ENCODE measurements at places on chromosomes 1 and 21. TPM values are rescaled to one million over a fixed set of nuclear protein-coding genes. Genes with fewer than 3 reads are reported as not detected.
A peak's percentile ranks its signal among the peaks of the same experiment; 100 is the strongest.

- DNase-seq: no peak
Observed at GRCh38 chr1:208235356-208235981, 8.7 kb downstream of the PLXNA2 start.

DNA sequence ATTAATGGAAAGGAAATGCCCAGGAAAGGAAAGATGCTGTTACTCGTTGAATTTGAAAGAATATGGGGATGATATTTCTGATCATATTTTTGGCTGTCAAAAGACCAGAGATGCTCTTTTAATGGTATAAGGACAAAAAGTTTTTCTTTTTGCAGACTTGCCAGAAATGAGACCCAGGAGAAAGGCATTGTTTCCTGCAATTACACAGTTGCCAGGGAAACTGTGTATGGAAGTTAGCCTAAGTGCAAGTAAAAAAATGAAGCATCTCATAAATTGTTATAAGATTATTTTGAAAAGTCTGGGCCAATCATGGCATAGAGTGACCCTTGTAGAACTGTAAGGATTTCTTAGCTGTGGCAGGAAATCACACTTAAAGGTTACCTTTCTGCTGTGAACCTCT, 155.7 kb upstream of the BEND5 start:
- DNase-seq: no peak

The RYR2 gene
- not detected for total RNA-seq

- DNase-seq: no peak
Observed at GRCh38 chr1:83764209-83764608, 234.7 kb downstream of the TTLL7 start.

- peak; percentile 54 for DNase-seq
Observed at GRCh38 chr1:181044449-181044966, 10.7 kb downstream of the MR1 start.

GRCh38 chr1:82777240-82777639, 976.5 kb downstream of the ADGRL2 start:
- no peak for DNase-seq

DNA sequence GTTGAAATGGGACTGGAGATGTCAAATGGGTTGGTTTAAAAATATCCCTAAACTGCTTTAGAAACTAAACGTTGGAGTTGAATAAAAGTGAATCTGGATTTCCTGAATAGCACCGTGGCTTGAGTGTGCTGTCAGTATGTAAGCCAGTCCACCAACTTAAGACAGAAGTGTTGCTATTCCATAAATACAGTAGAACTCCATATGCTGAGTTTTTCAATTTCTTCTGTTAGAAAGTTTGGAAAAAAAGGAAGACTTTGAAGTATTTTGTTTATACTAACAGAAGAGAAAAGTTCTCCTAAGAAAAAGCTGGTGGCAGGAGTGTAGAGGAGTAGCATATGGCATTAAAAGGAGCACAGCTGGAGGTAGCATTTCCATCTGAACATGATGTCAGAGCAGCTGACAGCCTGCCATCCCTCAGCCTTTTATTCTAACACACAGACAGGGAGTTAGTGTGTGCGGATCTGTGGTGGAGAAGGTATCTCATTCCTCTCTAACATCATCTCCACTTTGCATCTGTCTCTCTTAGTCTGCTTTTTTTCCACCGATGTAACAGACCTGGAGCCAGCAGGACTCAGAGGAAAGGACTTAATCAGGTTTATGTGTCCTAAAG, at the start of gene ZBTB18:
ZBTB18 (plus strand) TSS at position 449 of the 610 bp plus-strand sequence; CDS start at position 598, 149 bp downstream.
- DNase-seq: no peak

The CHRM3 gene
- total RNA-seq: 0.58 TPM

DNA sequence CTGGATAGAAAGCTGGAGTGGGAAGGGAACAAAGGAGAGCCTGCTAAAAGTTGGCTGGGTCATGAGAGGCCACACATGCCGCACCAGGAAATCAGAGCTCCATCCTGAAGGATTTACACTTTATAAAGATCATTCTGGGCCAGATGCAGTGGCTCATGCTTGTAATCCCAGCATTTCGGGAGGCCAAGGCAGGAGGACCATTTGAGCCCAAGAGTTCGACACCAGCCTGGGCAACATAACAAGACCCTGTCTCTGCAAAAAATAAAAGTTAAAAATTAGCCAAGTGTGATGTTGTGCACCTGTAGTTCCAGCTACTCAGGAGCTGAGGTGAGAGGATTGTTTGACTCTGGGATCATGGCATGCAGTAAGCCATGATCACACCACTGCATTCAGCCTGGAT, 28.7 kb upstream of the RASAL2 start:
- no peak for DNase-seq

The FCRL6 gene
- 7.3 TPM for total RNA-seq

The TRIM62 gene
- 13.5 TPM for total RNA-seq

GRCh38 chr21:34018910-34019309, 54.5 kb upstream of the MRPS6 start:
- DNase-seq: no peak

- no peak for DNase-seq
Observed at GRCh38 chr1:149966405-149966804, 29.7 kb upstream of the MTMR11 start.

The EXTL1 gene
- total RNA-seq: not detected

DNA sequence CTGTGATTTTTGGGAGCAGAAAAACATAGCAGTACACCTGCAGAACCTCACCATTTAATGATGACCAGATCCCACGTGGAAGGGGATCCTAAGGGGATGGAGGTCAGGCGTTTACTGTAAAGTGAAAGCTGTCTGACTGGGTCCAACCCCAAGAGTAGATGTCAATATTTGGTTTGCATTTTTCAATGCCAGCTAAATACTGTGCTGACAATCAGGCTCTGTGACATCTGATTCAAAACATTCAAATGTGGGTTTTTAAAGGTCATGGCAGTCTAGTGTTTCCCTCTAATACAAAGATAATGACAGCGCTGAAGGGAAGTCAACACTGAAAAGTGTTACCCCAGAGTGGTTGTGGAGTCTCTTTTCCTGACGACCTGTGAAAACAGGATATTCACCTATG, 68.1 kb downstream of the SPAG17 start:
- no peak for DNase-seq

The PRAMEF17 gene
- not detected for total RNA-seq

GRCh38 chr1:97158691-97159096, 437.1 kb downstream of the PTBP2 start:
- DNase-seq: no peak

The ADGRL4 gene
- total RNA-seq: not detected

- DNase-seq: no peak
Observed at GRCh38 chr21:43884012-43884860, 19.2 kb downstream of the AGPAT3 start.

DNA sequence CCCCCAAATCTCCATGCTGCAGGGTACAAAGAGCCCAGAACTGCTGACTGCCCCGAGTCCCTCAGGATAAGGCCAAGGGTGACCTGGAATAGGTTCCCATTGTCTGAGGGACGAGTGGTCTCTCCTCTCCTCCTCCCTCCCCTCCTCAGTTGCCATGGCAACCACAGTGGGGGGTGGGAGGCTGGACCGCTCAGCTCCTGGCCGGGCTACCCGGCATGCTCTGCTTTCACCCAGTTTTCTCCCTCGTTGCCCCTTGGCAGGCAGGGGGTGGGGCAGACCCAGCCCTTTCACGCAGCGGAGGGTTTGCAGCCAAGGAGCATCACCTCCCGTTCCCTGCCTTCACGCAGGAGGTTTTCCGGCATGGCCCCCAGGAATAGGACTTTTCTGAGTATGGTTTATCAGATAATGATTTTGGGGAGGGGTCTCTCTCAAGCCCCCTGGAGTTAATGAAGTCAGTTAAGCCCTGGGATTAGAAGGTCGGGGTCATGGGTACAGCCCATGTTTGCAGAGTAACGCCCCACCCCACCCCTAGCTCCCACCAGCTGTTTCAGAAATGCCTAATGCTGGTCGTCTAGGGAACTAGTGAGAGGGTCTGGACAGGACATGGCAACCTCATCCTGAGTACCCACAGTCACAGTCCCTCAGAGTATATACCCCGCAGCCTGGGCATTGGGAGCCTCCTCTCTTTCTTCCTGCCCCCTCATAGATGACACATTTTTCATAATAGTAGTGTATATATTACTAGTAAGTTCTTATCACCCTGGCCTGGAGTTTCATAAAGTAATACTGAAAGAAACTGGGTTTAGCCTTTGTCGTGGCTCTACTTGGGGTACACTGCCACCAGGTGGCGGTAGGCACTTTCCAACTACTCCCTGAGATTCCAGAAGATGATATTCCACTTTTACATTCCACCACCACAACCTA, 20.7 kb downstream of the C1QB start:
- no peak for DNase-seq

DNA sequence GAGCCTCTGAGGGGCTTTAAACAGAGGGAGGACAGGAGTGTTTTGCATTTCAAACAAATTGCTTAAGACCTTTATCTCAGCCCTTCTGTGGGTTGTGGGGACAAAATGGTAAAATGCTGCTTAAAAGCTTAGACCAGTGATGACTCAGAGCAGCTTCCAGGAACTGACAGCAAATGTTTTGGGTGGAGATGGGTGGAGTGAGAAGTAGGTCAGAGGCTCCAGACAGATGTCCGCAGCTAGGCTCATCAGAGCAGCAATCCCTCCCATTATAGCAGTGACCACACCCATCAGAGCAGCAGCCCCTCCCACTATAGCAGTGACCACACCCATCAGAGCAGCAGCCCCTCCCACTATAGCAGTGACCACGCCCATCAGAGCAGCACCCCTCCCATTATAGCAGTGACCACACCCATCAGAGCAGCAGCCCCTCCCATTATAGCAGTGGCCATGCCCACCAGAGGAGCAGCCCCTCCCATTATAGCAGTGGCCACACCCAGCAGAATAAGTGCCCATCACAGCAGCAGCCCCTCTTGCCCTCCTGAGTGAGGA, 532.2 kb downstream of the MATN1 start:
- no peak for DNase-seq

DNA sequence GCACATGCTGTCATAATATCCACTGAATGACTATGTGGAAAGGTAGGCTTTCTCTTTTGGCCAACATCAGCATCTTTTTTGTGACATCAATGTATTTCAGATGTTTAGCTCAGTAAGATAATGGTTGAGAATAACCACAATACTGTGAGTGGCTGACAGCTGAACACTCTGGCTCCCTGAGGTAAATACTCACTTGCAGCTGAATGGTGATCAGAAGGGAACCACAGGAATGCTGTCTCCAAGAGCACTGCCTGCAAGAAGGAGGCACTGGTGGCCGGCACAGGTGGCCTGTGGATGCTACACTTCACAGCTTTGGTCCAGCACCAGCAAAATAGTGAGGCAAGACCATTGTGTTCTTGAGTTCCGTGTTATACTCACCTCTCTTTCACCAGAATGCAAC, 118.7 kb upstream of the PPM1J start:
- DNase-seq: no peak

GRCh38 chr1:158285756-158286241, 3.9 kb upstream of the CD1C start:
- DNase-seq: no peak

- DNase-seq: no peak
Observed at GRCh38 chr1:211033921-211034525, 99.9 kb downstream of the KCNH1 start.

The SHE gene
- total RNA-seq: not detected

The IL22RA1 gene
- not detected for total RNA-seq

DNA sequence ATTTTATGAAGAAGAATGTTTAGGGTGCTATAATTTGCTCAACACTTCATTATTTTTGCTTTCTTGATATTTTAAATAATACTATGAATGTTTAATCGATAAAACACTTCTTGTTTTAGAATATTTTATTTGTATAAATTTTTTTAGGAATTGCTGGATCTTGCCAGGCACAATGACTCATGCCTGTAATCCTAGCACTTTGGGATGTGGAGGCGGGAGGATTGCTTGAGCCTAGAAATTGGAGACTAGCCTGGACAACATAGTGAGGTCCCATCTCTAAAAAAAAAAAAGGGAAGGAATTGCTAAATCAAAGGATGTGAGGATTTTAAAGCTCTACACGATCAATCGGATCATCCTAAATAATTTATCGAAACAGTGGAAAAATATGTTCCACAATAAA, 17.6 kb downstream of the RNF11 start:
- no peak for DNase-seq

GRCh38 chr21:44065428-44065827, 41.8 kb upstream of the PWP2 start:
- DNase-seq: peak; percentile 68

The LAX1 gene
- 26.3 TPM for total RNA-seq

DNA sequence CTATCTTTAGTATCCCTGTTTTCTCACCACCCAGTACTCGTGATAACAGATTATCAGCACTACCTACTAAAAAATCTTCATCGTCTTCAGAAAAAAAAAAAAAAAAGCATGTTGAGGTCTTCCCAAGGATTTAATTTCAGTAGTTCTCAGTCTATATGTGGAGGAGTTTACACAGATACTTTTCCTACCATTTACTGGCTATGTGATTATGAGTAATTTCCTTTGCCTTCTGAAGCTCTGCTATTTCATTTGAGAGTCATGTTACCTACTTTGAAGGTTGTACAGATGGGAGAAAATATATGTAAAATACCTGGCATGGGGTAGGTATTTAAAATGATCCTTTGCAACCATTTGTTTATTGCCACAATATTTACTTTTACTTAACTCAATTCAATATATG, 399.7 kb downstream of the NEGR1 start:
- DNase-seq: no peak

GRCh38 chr1:170402476-170403311, 129.3 kb upstream of the GORAB start:
- DNase-seq: no peak

- DNase-seq: peak; percentile 73
Observed at GRCh38 chr1:16009030-16009460, 5.0 kb downstream of the SRARP start.

- DNase-seq: no peak
Observed at GRCh38 chr1:19635646-19636045, 8.5 kb upstream of the NBL1 start.

The NCF2 gene
- 8.0 TPM for total RNA-seq

GRCh38 chr1:240232530-240232929, 140.8 kb downstream of the FMN2 start:
- DNase-seq: no peak

The PRKCZ gene
- 24.4 TPM for total RNA-seq

The ACBD6 gene
- 45.7 TPM for total RNA-seq

DNA sequence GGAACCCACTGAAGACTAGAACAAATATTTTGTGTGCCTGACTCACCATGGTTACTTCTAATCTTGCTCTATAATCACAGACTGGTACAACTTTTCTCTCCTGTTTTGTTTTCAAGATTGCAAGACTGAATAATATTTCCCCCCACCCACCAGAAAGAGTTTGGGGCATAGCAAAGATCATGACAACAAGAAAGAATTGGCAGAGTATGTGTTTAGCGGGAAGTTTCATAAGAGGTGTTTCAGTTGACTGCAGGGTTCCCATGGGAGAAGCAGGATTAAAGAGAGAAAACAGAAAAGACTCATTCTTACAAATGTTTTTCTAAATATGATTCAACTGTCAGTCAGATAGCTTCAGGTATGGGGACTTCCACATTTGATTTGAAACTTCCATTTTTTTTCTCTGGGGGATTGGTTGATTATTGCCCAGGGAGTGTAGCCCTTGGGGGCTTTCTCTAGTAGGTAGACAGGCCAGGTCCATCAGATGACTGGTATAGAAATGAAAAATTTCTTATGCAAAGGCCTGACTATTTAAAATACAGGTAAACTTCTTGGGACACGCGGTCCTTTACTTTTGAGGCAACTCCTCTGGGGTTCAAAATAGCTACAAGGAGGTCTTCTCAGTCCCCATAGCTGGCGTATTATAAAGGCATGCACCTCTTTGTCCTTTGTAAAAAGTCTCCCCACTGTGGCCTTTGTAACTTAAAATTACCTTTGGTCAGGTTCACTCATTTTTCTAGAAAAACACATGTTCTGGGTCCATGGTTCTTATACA, 13.9 kb downstream of the OR14I1 start:
- DNase-seq: no peak
